Activated CD8-positive, alpha-beta memory T cell treated with anti-CD3 and anti-CD28 coated beads, Interleukin-2, amount 50 U/mL, for 48 hours (primary cell): ENCODE measurements at places on chromosomes 5 and 9.

- peak; percentile 60 for DNase-seq
Measured at GRCh38 chr9:87498046-87498810, 561 bp downstream of the DAPK1 start.

DNA sequence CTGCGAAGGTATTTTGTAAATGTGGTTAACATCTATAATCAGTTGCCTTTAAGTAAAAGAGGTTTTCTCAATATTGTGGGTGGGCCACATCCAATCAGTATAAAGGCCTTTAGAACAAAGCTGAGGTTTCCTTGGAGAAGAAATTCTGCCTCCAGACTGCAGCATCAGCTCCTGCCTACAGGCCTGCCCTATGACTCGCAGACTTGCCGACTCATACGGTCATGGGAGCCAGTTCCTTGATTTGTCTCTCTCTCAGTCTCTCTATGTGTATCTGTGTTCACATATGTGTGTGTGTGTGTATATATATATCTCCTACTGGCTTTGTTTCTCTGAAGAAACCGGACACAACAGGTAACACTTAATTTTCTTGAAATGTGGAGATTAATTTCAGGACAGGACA is 45.3 kb downstream of the SLC36A1 start:
- no peak for DNase-seq

DNA sequence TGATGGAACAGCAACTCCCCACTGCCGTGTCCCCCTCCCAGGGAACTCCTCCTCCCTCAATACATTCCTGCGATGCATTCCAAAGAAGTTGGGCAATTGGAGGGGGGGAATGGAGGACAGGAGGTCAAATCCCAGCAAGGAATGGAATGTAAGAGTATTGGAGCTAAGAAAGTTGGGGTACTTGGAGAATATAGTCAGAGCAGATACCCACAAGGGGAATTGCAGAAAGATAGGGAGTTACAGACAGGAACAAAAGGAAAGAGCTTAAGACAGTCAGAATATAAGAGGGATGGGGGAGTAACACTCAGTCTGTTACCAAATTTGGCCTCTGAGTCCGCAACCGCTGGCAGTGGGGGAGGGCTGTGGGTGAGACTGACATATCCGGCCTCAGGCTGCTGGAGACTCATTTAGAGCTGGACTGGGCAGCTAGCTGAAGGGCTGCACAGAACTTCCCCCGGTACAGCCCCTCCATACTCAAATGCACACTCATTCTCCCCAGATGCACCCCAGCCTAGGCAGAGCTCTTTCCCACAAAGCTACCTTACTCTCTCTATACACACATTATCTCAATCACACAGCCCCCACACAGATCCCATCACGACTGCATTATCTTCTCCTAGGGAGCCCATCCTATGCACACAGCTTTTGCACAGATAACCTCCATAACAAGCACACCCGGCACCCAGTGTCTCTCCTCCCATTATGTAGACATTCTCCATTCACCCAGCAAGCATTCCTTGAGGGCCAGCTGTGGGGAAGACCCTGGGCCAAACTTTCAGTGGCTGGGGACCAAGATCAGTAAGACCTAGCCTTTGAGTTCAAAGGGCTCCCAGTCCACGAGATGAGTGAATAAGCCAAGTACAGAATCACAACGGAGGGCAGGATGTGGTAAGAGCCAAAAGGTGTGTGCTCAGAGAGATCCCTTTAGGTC is 3.7 kb downstream of the TLN1 start:
- DNase-seq: peak; percentile 73

DNA sequence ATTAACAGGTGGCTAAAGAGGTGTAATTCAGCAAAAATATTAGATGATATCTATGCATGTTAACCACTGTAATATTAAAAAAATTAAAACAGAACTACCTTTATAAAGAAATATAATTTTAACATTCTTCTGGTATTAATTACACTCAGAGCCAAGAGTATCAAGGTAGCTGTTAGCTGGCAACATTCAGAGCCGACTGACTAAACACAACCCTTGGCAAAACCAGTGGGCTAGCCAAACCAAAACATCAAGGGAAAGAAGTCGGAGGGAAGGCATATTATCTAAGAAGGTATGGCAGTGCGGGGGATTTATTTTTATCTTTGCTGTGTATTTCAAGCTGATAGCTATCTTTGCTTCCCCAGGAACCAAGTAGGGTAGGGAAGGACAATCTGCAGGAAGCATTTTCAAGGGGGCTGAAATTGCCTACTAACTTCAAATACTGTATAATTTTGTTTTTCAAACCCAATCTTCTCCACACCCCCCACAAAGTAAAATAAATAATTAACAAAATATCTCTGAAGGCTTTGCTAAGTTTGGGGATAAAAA is 24.0 kb downstream of the ELL2 start:
- no peak for DNase-seq

- no peak for DNase-seq
Measured at GRCh38 chr5:8729437-8729836, 816.4 kb downstream of the SEMA5A start.

DNA sequence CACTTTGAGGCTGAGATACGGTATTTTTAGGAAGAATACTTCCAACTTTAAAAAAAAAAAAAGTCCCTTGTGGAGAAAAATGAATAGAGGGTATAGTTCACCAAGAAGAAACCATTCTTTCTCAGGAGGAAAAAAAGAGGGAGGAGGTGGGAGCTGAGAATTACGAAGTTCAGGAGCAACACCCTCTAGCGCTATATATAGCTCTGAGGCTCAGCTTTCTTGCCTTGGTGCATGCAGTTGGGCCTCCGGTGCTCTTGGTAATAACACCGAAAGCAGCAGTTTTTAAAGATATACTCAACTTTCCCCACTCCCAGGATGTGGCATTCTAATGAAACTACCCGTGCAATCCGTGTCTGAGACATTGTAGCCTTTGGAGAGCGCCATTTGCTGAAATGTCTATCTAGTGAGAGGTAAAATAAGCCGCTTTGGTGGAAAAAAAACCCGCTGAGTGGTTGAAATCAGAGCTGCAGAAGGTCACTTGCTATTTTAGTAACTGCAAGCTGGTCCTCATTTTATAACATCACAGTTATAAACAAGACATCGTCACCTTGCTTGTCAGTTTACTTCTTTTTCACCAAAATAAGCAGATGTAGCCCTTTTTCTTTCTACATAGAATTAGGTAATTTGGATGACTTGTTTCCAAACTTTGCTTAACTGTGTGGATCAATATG is 156.4 kb downstream of the RORB start:
- no peak for DNase-seq

GRCh38 chr9:124776954-124777648 is at the start of gene OLFML2A:
OLFML2A (plus strand) TSS chr9:124777133; CDS start chr9:124777271, 138 bp downstream.
- peak; percentile 63 for DNase-seq

DNA sequence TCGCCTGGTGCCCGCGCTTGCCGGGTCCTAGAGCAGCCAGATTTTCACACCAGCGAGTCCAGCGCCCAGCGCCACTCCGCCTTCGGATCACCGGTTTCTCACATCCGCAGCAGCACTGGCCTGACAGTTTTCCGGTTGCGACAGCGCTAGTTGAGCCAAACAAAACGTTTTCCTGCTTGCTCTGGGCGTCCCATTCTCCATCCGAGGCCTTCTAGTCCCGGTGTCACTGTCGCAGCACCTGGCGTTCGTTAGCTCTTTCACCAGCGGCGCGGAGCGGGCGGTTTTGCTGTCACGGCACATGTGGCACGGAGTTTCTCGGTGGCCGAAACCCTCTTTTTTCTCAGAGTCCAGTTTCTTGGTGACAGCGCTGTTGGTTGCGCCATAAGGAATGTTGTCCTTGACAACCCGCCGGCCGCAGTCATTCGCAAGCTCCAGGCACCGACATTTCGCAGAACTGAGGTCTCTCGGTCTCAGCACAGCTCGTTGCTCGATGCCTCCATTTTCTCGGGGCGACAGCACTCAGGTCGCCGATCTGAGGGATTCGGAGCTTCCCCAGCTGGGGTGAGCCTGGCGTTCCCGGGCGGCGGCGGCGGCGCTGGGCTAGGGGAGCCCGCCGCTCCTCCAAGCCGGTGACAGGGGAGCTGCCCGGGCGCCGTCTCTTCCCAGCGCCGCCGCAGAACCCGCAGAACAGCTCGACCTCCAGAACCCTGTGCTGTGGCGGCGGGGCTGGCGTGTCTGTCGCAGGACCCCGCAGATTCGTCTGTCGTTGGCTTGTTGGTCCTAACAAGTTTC is 47.8 kb downstream of the ANXA2R start:
- DNase-seq: peak; percentile 85

GRCh38 chr5:39716532-39717028 is 291.8 kb upstream of the DAB2 start:
- no peak for DNase-seq
